Stimulated activated CD4-positive, alpha-beta T cell treated with anti-CD3 and anti-CD28 coated beads, Interleukin-4, amount 100 ng/mL, for 1 hour (primary cell): ENCODE measurements at places on chromosomes 16 and 17.

- no peak for DNase-seq
Observed at GRCh38 chr16:47109361-47109760, 34.4 kb downstream of the NETO2 start.

GRCh38 chr17:2723997-2724783, 12.6 kb upstream of the CLUH start:
- no peak for DNase-seq

DNA sequence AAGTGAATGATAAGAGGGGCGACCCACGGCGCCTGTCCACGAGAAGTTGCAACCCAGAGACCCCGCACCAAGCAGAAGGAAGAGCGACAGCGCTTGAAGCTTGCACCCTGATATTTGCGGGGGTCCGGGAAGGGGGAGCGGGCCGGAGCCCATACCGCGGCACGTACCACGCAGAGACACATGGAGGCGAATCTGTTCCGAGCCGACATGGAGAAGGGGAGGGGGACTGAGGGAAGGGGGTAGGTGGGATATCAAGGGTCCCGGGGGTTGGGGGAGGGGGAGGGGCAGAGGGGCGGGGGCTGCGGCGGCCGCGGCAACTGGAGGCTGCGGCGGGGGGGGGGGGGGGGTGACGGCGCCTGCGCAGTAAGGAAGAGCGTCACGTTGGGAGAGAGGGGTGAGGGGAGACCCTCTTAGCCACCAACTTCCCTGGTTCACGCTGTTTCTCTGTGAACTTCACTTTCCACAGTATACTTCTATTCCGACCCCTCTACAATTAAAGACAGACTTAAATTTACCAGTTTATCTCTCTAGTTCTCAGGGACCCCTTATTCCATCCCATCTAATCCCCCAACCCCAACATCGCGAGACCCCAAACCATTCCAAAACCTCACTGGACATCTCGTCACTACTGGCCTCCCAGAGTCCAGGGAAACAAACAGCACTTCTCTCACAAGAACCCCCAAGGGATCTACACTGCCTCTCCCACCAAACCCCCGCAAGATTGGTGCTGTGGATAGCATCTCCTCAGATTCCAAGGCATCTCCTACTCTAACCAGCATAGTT, 8.0 kb downstream of the DLG4 start:
- no peak for DNase-seq

DNA sequence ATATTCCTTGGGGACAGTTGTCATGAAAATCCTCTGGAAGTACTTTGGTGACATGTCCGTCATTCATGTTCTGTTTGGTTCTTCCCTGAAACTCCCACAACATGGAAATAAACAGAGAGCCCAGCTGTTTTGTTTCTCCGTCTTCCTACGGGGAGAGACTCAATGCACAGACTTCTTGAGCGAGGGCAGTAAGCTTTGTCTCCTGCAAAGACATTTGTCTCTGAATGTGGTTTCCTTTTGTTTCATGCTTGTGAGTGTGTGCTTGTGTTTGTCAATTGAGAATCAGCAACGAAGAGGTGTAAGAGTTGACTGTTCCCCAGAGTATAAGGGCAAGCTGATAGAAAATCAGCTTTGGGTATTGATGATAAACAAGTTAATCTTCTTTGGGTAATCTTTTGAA, 643.0 kb upstream of the RBFOX1 start:
- no peak for DNase-seq

DNA sequence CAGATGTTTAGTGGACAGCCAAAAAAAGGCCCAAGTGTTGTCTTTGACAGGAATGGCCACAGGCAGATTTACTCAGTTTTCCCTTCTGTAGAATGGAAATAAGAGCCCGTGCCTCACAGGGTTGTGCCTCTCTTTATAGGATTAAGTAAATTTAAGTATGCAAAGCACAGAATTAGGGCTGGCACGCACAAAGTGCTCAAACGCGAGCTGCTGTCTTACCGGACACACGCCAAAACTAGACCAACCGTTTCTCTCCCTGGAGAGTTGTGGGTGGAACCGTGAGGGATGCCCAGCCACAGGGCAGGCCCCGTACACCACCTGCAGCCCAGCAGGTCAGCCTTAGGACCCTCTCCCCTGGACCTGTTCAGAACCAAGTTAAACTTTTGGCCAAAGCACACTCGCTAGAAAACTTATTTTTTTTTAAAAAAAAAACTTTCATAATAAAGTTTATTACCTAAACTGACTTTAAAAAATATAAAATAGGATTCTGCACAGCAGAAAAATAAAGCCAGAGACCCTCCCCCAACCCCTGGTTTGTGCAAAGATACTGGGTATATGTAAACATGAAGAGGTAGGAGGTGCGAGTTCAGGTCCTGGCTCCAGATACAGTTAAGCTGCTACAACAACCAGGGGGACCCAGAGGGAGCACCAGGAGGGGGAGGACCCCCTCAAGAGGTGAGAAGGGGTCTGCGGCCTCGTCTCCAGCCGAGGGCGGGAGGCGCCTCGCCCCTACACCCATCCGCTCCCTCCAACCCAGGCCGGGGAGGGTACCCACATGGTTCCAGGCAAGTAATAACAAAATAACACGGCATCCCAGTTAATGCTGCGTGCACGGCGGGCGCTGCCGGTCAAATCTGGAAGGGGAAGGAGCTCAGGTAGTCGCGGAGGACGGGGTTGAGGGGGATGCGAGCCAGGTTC, 1.8 kb downstream of the SOCS1 start:
- DNase-seq: no peak

GRCh38 chr17:42253578-42253977, 22.6 kb downstream of the STAT5B start:
- no peak for DNase-seq

DNA sequence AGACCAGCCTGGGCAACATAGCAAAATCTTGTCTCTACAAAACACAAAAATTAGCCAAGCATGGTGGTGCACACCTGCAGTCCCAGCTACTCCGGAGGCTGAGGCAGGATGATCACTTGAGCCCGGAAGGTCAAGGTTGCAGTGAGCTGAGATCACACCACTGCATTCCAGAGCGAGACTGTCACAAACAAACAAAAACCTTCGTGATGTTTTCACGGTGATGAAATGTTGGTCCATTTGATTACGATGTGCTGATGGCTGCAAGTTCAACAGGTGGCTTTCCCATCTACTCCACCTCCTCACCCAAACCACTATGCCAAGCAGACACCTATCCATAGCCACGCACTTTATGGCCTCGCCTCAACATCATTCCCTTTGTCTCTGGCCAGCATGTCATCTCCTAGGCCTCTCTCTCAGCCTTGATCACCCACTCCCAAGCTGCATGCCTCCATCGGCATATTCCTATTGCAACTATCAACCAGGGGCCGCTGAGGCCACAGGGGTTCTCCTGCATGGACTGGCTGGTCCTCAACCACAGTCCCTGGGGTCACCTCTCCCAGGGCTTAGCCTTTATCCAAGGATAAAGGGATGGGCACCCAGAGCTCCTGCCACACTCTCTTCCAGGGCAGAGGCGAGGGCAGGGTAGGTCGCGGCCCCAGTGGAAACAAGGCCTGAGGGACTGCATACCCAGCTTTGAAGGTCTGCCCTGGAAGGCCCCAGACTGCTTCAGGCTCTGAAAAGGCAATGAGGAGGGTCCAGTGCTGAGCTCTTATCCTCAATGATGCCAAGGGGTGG, 17.1 kb upstream of the ALOX15B start:
- no peak for DNase-seq

- DNase-seq: no peak
Observed at GRCh38 chr17:42291129-42291528, 2.8 kb downstream of the STAT5A start.

DNA sequence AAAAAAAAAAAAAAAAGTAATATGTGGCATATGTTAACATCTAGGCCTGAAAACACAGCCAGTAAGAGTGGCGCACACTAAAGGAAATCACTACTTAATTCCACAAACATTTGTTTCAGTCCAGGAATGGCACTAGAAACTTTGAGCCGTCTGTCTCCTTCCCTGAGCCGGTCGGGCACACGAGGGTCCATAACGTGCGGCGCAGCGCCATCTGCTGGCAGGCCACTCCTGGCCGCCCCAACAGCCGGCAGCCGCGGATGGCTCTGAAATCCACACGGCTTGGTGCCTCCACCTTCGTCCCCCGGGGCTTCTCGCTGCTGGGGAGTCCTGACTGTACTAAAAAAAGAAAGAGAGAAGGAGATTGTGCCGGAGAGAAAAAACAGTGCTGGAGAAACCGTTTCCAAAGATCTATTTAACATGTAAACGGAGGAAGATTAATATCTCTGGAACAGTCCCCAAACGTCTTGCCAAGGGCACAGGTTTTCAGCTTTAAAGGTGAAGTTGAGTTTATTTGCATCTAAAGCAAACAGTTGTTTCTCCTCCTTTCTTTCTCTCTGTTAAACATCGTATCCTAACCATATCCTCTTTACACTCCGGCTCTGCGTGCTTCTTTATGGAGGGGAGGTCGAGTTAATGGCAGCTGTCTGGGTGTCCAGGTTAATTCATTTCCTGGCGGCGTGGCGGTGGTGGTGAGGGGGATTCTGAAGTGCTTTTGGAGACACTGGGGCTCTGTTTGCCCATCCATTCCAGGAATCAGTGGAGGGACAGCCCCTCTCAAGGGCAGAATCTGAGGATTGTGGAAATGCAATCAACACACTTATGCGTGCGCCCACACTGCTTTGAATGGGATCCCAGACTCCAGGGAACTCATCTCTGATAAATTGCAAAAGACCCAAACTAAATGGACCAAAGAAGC, 611.3 kb upstream of the SALL1 start:
- DNase-seq: peak; percentile 40

- DNase-seq: no peak
Observed at GRCh38 chr17:82474223-82475010, 15.9 kb downstream of the NARF start.

DNA sequence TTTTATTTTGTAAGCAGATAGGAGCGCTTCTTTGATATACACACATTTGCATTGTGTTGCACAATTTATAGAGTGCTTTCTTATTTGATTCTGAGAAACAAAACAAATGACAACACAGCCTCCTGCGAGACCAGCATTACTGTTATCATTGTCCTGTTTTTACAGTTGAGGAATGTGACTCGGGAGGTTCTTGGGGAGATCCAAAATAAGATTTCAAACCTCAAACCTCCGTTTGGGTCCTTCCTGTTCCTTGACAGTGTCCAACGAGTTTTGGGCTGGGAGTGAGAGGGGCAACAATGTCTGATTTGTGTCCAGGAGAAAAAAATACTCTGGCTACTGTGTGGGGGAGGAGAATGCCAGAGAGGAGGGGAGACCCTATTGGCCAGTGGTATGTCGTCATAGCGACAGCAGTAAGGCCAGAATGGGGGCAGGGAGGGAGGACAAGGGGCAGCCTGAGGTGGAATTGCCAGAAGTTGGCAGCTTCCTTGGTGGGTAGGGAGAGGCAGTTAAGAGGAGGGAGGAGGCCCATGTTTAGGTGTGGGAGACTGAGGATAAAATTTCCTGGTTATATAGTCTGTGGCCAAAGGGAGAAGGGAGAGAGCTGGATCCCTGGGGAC, 45.5 kb downstream of the TMEM132E start:
- no peak for DNase-seq

- DNase-seq: no peak
Observed at GRCh38 chr17:43367737-43368242, 31.0 kb upstream of the ARL4D start.

- DNase-seq: peak; percentile 39
Observed at GRCh38 chr17:35460354-35460851, 11.8 kb upstream of the SLFN13 start.

- no peak for DNase-seq
Observed at GRCh38 chr16:74743668-74744299, 30.8 kb downstream of the FA2H start.

GRCh38 chr17:58279736-58280479, 827 bp downstream of the MPO start:
- no peak for DNase-seq

- DNase-seq: no peak
Observed at GRCh38 chr17:9566067-9566466, 9.6 kb downstream of the STX8 start.

GRCh38 chr16:85778873-85779272, 20.5 kb downstream of the EMC8 start:
- DNase-seq: no peak

DNA sequence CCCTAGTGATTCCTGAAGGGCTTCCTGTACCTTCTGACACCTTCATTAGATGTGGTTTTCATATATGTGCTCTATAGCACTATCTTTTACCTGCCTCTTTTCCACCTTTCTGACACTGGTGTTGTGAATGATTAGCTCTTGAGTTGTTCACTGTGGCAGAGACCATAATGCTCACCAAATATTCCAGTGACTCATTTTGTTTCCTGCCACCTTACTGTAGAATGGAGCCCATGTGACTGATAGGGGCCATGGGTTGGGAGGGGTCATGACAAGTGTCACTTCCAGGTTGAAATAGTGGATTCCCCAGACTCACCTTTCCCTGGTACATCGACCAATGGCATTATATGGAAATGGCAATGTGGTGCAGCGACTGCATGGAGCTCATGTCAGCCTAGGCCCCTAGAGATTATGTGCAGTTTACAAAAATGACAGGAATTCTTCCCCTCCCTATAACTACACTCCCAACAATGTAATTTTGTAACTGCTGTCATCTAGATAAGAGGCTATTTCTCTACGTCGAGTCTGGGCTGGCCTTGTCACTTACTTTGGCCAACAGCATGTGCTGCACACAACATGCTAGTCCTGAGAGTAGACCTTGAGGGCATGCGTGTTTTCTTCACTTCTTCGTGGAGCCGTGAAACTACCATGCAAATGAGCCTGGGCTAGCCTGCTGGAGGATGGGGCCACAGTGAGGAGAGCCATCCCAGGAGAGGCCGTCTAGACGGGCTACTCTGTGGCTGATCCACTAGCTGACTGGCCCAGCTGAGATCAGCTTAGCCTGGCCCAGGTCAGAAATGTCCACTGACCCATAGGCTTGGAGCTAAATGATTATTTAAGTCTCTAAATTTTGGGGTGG, 409.5 kb downstream of the CA10 start:
- DNase-seq: no peak

GRCh38 chr17:67212231-67212630, 32.8 kb downstream of the HELZ start:
- no peak for DNase-seq
